ENCODE measurements at places on chromosomes 6 and 20. TPM values are rescaled to one million over a fixed set of nuclear protein-coding genes. Genes with fewer than 3 reads are reported as not detected.

DNA sequence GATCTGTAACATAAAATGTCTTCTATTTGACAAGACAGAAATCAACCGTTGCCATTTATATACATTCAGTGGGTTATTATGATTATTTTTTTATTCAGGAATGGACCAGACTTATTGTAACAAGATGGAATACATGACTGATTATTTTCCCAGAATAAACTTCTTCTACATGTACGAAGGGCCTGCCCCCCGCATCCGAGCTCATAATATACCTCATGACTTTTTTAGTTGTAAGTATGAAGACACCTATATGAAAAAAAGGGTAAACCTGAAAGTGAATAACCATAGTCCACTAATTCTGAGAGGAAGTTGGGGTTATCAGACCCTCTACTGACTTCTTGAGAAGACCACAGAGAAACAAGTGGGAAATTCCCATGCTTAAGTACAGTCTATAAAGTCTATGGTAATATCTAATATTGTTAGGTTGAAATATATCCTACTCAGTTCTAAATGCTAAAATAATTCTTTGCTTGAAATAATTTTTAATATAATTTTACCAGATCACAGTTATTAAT is 15.9 kb downstream of the OR2A4 start:
- DNase-seq = no peak
- no peaks in the 10 kb centered on the region for H3K4me1 ChIP-seq
- H3K27me3 ChIP-seq = no peaks in the 10 kb centered on the region
- H3K4me3 ChIP-seq = no peak overlapping the region
- H3K27ac ChIP-seq = no peak overlapping the region

- no peak overlapping the region for H3K4me3 ChIP-seq
- no peaks in the 10 kb centered on the region for H3K36me3 ChIP-seq
- no peaks in the 10 kb centered on the region for H3K27me3 ChIP-seq
Measured at GRCh38 chr6:19377722-19378121, 459.4 kb upstream of the ID4 start.

The KIF25 gene
- total RNA-seq = not detected

The ZSCAN9 gene
- 16.6 TPM for total RNA-seq

The SCUBE3 gene
- total RNA-seq = 7.7 TPM

The PRL gene
- total RNA-seq = 0.11 TPM

The C20orf141 gene
- not detected for total RNA-seq

DNA sequence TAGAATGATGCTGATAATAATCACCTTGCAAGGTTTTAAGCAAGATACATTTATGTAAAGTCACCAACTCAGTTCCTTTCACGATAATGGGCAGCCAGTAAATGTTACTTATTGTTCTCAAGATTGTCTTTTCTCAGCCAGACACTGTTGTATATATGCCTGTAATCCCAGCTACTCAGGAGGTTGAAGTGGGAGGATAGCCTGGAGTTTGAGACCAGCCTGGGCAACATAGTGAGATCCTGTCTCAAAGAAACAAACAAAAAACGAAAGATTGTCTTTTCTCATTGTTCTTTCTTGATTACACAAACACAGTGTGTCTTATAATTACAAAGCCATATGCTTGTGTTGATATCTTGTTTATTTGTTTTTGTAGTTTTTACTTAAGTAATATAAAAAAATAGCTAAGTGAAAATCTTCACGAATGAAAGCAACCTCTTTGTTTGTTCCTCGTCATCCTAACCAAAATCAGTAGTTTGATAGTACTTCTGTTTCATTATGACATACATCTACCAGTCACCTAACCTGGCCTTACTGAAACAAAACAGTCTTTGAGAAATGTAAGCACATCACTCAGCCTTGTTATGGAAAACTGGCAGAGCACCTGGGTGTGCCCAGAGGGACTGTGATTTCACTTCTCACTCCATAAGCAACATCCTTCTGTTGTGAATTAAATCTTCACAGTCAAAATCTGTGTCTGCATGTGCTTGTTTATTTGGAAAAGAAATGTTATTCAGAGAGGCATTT is 436.2 kb upstream of the SOX4 start:
- peaks cover under 1% of the 10 kb centered on the region for H3K4me1 ChIP-seq
- H3K27ac ChIP-seq = no peak overlapping the region
- H3K27me3 ChIP-seq = no peaks in the 10 kb centered on the region
- DNase-seq = no peak

The PROKR2 gene
- total RNA-seq = 3.2 TPM

DNA sequence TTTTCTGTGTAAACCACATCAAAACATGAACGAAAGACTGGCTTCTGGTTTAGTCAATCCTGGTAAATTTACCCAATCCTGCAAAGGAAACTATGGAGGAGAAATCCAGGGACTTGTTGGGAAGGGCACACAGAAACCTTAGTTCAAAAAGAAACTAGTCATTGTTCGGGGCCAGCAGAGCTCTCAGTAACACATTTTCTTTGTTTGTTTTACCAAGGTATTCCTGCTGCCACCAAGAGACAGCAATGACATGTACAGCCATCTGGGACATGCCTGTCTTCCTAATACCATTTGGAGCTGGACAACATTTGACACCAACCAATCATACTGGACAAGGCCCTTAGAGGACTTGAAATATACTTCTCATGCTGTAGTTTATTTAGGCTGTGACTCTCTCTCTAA is 8.3 kb downstream of the OARD1 start:
- H3K27ac ChIP-seq = no peak overlapping the region
- no peak overlapping the region for H3K4me3 ChIP-seq
- peaks cover 3% of the 10 kb centered on the region for H3K36me3 ChIP-seq

The OR2B6 gene
- total RNA-seq = not detected

GRCh38 chr6:98944598-98945081 is 3.1 kb downstream of the FBXL4 start:
- no peak for DNase-seq
- no peak overlapping the region for H3K4me3 ChIP-seq
- no peaks in the 10 kb centered on the region for H3K36me3 ChIP-seq

DNA sequence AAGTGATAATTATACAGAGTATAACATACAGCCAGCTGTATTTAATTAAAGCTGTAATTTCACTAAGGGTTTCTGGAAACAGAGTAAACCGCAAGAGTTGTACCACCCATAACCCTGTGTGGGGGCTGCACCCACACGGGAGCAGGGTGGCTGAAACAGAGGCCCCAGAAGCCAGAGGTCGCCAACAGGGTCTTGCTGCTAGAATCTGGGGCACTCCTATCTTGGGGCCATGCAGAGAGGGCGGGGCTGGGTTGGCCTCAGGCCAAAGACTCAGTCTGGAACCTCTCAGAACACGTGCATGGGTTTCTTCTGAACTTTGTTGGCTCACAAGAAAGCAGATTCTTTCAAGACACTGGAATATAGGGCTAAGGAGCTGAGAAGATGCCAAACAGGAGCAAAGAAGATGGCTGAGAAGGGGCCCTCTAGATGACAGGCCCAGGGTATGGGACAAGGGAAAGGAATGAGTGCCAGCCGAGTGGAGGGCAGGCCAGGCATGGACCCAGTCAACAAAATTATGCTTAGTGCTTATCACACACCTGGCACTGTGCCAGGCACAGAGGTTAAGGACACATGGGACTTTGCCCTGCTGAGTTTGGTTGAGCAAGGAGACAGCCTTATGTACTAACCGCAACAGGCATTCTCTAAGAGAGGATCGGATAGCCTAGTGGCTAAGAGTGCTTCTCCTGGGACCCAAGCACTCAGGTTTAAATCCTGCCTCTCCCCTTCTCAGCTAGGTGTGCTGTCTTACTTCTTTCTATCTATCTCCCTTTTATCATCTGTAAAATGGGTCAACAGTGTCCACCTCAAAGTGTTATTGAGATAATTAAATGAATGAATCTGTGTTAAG is 96.6 kb upstream of the FOXP4 start:
- H3K4me3 ChIP-seq = no peak overlapping the region
- H3K36me3 ChIP-seq = no peaks in the 10 kb centered on the region
- peaks cover 44% of the 10 kb centered on the region for H3K4me1 ChIP-seq
- no peak overlapping the region for H3K27ac ChIP-seq
- peaks cover 3% of the 10 kb centered on the region for H3K27me3 ChIP-seq

The PROCR gene
- total RNA-seq = 16.3 TPM

- H3K27ac ChIP-seq = no peak overlapping the region
- no peak for DNase-seq
- H3K4me3 ChIP-seq = no peak overlapping the region
Measured at GRCh38 chr6:9848094-9848493, 566.8 kb downstream of the TFAP2A start.

DNA sequence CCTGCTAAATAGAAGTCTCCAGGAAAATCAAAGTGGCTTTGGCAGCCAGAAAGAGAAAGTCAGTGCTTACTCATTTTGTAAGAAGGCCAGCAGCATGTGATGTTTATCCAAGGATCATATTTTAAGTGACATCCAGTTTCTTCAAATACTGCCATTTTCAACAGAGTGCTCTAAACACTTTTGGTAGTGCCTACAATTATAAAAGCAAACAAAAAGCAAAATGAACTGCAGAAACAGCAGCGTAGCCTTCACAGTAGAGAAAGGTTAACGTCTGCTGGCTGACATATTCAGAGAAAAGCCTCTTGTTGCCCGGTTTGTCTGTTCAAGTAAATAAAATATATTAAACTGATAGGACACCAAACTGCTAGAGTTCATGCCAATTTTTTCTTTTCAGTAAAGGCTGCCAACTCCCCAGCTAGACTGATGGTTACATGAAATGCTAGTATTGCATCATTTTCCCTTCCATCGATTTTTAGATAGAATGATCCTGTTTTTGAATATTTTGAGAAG is 705.7 kb upstream of the SLC35B3 start:
- no peak for DNase-seq
- no peaks in the 10 kb centered on the region for H3K36me3 ChIP-seq
- no peak overlapping the region for H3K4me3 ChIP-seq
- no peak overlapping the region for H3K27ac ChIP-seq
- no peaks in the 10 kb centered on the region for H3K27me3 ChIP-seq
- peaks cover 3% of the 10 kb centered on the region for H3K4me1 ChIP-seq

DNA sequence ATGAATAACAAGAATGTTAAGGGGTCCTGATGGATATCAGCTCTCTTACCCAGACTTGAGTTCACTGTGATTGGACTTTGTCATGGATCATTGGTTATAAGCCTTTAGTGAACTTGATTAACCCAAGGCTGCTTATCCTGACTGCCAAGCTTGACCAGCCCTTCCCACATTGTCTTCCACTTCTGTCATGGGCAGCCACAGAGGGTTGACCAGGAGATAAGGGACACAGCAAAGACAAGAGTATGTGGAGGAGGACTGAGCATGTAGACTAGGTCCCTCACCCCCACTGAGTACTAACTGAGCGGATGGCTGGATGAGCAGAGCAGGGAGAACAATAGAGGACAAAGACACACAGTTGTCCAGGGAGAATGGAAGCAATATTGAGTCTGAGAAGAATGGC is 52.5 kb downstream of the FAXC start:
- no peaks in the 10 kb centered on the region for H3K27me3 ChIP-seq
- no peak for DNase-seq
- H3K27ac ChIP-seq = no peak overlapping the region
- H3K4me3 ChIP-seq = no peak overlapping the region
- H3K36me3 ChIP-seq = peaks cover 7% of the 10 kb centered on the region

- no peaks in the 10 kb centered on the region for H3K4me1 ChIP-seq
- DNase-seq = no peak
- H3K4me3 ChIP-seq = no peak overlapping the region
- H3K27me3 ChIP-seq = no peaks in the 10 kb centered on the region
- no peaks in the 10 kb centered on the region for H3K36me3 ChIP-seq
Measured at GRCh38 chr6:65072500-65072899, 634.5 kb downstream of the EYS start.

DNA sequence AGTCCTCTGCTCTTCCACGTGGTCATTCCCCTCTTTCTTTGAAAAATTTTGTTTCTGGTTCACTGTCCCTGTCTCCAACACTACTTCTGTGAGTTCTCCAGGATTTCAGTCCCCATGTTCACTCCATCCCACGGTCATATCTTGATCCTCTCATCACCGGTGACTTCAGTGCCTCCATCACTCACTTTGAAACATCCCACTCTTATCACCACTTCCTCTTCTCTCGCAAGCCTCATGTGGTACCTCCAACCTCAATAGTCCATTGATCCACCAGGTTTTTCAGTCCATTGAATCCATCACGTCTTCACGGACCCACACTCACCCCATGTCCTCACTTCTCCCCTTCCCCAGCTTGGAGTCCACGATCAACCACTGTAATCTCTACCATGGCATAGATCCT is 64.8 kb downstream of the CARMIL1 start:
- no peaks in the 10 kb centered on the region for H3K36me3 ChIP-seq
- H3K4me3 ChIP-seq = no peak overlapping the region
- H3K4me1 ChIP-seq = peaks cover 3% of the 10 kb centered on the region
- H3K27me3 ChIP-seq = no peaks in the 10 kb centered on the region
- no peak overlapping the region for H3K27ac ChIP-seq

The POU5F1 gene
- total RNA-seq = 0.59 TPM
